ENCODE measurements at places on chromosomes 6 and 20.
A peak's percentile ranks its signal among the peaks of the same experiment; 100 is the strongest.

- no peak for DNase-seq
Observed at GRCh38 chr6:150598858-150599198, 857 bp upstream of the PLEKHG1 start.

DNA sequence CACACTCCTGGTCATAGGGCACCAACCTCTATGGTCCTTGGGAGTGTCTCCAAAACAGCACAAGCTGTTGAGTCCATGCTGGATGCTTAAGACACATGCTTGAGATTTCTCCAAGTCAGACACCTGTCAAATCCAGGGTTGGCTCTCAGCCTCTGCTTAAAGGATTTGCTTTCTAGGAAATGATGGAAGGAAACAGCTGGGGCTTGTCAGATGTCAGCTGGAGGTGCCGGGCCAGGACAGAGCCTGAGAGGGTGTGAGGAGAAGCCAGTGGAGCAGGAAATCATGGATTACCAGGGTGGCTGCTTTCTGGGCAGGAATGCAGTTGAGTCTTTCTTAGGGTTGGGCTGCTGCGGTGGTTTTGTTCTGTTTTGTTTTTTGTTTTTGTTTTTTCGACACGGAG lies 83.0 kb upstream of the FAM184A start:
- DNase-seq = no peak

DNA sequence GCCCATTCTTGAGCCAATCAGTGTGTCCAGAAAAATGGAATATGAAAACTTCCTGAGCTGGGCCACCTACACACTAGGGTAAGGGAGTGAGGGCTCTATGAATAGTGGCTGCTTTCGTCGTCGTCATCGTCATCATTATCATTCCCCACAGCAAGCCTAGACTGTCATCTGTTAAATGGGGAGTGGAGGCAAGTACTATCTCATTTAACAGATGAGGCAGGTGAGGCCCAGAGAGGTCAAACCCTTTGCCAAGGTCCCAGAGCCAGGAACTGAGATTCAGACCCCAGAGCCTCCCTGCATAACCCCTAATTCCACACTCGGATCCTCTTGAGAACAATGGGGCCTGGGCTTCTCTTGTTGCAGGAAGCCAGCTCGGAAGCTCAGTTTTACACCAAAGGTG lies 20.6 kb downstream of the BPIFB1 start:
- no peak for DNase-seq

DNA sequence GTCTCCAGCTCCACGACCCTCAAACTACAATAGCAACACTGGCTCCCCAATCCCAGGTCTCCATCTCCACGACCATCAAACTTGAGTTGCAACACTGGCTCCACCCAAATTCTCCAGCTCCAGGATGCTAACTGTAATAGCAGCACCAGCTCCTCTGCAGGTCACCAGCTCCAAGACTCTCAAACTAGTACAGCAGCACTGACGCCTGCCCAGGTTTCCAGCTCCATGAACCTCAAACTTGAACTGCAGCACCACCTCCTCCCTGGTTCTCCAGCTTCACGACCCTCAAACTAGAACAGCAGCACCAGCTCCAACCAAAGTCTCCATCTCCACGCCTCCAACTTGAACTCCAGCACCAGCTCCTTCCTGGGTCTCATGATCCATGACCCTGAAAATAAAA lies 353.8 kb downstream of the PREX1 start:
- DNase-seq = no peak

GRCh38 chr6:102936959-102937358 lies 1543.5 kb downstream of the GRIK2 start:
- DNase-seq = no peak

- no peak for DNase-seq
Observed at GRCh38 chr6:114007516-114007915, 36.6 kb upstream of the HDAC2 start.

DNA sequence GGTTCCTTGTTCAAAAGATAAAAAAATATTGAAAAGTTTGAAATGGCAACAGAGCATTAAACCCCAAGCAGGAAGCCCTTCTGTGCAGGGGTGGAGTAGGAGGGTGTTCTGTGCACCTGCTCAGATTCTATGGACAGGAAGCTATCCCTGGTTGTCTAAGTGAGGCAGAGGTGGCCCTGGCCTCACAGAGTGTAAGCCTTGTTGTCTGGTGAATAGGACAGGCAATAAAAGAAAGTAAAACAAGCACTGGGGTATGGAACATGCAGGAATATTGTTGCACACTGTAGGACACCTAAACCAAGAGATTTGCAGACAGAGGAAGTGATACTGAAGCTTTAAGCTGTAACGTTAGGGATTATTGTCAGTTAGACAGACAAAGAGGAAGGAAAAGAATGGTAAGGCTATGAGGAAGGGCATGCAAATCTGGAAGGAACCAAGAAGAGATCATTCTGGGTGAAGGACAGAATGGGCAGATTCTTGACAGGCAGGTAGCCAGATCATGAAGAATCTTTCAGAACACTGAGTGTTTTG lies 66.8 kb downstream of the TBC1D7 start:
- no peak for DNase-seq

DNA sequence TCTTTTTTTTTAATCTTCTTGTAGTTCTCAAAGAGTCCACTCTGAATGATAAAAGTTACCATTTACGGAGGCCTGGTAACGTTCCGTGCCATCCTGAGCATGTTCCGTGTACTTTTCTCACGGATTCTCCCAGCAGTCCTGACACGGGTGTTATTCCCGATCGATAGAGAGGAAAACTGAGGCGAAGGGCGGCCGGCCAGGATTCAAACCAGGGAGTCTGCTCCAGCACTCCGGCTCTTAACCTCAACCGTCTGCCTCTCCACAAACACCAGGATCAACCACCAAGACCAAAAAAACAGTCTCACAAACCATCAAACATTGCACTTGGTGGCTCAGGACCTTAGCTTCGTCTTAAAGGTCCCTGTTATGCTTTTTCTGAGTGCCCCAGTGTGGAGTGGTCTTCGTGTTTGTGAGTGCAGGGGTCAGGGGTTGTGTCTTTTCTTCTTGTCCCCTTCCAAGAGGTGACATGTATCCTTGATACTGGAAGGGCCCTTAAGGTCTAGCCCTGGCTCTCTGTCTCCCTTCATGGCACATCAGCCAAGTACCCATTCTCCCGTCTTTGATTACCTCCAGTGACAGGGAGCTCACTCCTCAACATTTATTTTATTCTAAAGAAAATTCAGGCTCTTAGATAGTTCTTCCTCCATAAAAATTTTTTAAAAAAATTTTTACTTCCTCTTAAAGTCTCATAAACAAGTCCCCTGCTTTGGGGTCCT lies 35.1 kb downstream of the SRC start:
- no peak for DNase-seq

GRCh38 chr6:14283600-14284235 lies 166.1 kb downstream of the CD83 start:
- no peak for DNase-seq

GRCh38 chr6:25202504-25202903 lies 76.7 kb upstream of the CARMIL1 start:
- peak; percentile 59 for DNase-seq

GRCh38 chr6:154430481-154430919 lies 73.9 kb upstream of the IPCEF1 start:
- no peak for DNase-seq

DNA sequence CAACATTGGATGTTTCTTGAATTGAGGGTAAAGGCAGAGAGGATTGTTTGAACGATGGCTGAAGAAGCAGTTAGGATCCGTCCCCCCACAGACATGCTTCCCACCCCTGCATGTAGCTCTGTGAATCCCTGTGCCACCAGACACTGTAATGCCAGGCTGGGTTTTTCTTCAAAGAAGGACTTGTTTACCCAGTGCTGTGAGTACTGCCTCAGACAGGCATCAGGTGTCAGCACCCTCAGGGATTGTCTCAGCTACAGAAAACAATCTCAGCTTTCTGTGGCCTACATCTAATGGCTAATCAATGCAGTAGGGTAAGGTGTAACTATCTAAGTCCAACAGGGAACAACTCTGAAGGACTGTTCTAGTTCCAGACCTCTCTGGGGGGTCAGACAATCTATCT lies 853.0 kb upstream of the EPHA7 start:
- DNase-seq = no peak

- no peak for DNase-seq
Observed at GRCh38 chr6:119347466-119348095, 2.0 kb downstream of the MAN1A1 start.

DNA sequence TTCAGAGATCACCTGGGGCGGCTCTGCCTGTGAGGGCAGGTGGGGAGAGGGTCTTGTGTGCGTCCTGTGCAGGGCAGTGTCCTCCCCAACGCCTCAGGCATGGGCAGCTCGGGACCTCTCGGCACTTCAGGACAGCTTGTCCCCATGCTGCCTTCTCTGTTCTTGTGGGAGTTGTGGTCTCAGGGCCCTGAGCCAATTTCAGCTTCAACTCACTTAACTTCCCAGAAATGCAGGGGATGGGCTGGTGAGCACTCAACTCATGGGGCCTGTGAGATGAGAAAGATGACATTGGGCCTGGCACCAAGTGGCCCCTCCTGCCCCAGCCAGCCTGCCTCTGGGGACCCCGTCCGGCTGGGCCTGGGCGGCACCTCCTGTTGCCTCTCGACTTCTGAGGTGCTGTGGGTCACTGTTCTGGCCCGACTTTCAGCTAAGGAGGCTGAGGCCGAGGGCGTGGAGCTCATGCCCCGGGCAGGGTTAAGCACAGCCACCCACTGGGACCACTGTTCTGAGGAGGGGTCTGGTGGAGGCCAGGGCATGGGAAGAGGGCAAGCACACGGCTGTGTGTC lies 6.7 kb downstream of the RGS19 start:
- no peak for DNase-seq

- DNase-seq = no peak
Observed at GRCh38 chr6:50661636-50662035, 51.7 kb upstream of the TFAP2D start.

- DNase-seq = no peak
Observed at GRCh38 chr6:163617549-163617948, 203.0 kb downstream of the QKI start.

- DNase-seq = no peak
Observed at GRCh38 chr6:164109770-164110140, 695.2 kb downstream of the QKI start.

DNA sequence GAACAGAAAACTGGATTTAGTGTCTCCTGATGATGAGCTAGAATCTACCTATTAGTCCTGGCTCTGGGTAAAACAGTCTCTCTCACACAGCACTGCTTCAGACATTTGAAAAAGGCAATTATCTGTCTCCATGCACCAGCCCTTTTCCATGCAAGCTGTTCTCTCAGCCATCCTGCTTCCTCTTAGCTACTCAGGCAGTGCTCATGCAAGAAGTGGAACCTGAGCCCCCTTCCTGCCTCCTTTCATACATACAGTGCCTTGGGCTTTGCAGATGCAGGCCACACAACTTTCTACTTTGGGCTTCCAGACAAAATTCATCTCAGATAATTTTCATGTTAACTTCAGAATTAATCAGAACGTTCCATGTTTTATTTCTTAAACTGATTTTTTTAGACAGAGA lies 151.3 kb downstream of the RALGAPA2 start:
- DNase-seq = no peak

DNA sequence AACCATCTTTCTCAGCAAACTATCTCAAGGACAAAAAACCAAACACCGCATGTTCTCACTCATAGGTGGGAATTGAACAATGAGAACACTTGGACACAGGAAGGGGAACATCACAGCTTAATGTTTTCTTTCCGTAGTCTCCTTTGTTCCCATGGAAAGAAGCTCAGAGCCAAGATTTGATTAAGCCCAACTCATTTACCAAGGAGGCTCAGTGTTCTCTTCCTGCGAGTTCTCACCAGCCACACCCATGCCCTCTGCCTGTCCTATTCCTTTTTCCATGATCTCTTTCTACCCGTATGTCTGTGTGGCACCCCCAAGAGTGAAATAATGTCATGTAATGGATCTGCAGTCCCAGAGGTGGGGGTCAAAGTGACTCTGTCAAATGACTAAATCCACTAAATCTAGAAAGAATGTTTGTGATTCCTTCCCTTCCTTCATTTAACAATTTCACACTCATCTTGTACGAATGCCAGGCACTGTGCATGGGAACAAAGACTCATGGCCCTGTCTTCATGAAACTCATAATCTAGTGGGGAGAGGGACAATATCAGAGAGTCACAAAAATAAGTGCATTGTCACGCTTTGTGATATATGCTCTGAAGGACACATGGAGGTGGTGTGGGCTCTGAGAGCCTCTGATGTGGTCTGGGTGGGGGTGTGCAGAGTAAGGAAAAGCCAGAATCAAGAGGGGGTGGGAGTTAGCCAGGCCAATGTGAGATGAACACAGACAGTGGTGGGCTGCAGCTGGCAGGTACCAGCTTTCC lies 292.1 kb downstream of the CDC5L start:
- no peak for DNase-seq

GRCh38 chr6:146595972-146596731 lies 2.6 kb upstream of the ADGB start:
- peak; percentile 7 for DNase-seq

DNA sequence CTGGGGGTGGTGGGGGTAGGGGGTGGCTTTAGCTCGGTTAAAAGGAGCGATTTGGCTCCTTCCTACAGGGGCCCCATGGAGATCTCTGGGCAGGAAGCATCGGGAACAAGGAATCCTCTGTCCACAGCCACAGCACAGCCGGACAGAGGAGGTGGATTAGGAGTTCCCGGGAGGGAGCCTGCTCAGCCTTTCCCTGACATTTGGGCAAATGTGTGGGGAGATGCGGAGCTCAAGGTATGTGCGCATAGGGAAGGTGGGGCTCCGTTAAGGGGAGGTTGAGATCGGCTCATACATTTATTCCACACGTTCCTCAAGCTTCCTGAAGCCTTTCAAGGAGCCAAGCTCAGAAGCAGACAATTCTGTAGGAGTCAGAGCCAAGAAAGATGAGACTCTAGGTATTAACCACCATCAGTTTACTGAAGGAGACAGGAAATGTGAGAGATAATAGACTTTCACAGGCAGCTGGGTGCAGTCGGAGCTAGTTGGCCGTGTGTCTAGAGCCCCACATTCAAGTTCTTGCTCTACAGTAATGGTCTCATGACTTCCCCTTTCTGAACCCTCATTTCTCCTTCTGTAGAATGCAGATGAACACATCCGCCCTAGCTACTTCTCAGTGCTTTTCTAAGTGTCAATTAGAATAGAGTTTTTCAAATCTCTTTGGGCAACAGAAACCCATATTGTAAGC lies 40.8 kb upstream of the EPB41L1 start:
- no peak for DNase-seq

DNA sequence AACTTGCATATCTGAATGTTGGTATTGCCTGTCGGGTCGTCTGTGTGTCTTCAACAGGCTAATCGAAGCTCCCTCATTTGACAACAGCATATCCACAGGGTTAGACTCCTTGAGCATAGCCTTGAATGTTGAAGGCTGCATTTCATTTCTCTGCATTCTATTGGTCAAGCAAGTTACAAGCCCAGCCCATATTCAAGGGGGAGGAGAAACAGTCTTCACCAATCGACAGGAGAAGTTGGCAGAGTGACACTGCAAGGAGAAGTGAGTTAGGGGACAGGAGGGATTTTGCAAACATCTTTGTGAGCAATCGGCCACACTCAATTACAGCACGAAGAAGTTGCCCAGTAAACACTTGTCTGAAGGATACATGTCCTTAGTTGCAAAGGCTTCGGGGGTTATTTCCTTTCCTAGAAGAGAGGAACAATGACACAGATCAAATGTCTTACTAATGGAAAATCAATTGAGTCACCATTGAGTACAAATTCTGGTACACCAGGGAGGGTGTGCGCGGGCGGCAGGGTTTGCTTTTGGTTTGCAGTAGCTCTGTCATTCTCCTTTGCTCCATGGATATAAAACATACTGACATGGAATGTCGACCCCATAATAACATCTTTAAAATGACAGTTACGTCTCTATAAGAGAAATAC lies 60.6 kb upstream of the NT5E start:
- no peak for DNase-seq

- DNase-seq = no peak
Observed at GRCh38 chr6:124064317-124065113, 260.9 kb downstream of the NKAIN2 start.
